Uterus (tissue), 4 donors: ENCODE measurements at places on chromosomes 12 and 14. TPM values are rescaled to one million over a fixed set of nuclear protein-coding genes. Genes with fewer than 3 reads are reported as not detected.

The DIO2 gene
- 1.8 TPM for total RNA-seq

The PTPRO gene
- 1.5 TPM for total RNA-seq

DNA sequence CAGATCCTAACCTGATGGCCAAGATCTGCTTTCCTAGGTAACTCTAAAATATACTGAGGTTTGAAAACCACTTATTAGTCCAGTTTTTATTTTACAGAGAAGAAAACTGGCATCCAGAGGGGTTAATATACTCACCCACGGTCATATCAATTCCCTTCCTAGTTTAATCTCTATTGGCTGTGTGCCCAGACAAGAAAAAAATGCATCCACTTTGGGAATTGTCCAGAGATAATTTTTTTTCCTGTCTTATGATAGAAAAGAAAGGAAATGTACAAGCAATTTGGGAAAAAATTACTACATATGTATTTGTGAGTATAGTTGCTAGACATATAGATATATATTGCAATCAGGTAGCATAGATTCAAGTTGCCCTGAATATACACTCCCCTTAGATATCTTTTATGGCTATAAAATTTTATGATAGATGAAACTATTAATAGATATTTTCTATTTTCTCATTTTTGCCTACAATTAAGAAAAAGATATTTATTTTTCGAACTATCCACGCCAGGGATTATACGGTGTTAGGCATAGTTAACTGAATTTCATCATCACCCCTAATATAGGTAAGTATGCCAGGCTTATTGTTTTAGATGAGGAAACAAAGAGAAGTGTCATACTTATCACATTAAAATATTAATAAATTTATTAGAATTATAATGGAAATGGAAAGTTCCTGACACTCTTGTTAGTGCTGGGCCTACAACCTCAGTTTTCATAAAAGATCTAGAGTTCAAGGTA, 100.5 kb upstream of the SLC38A2 start:
- no peak for DNase-seq

- no peak for DNase-seq
Measured at GRCh38 chr12:110217996-110218674, 62.9 kb upstream of the ATP2A2 start.

- no peak for DNase-seq
Measured at GRCh38 chr14:77243853-77244252, 27.2 kb downstream of the NGB start.

- DNase-seq = no peak
Measured at GRCh38 chr12:112430929-112431328, 12.2 kb downstream of the PTPN11 start.

DNA sequence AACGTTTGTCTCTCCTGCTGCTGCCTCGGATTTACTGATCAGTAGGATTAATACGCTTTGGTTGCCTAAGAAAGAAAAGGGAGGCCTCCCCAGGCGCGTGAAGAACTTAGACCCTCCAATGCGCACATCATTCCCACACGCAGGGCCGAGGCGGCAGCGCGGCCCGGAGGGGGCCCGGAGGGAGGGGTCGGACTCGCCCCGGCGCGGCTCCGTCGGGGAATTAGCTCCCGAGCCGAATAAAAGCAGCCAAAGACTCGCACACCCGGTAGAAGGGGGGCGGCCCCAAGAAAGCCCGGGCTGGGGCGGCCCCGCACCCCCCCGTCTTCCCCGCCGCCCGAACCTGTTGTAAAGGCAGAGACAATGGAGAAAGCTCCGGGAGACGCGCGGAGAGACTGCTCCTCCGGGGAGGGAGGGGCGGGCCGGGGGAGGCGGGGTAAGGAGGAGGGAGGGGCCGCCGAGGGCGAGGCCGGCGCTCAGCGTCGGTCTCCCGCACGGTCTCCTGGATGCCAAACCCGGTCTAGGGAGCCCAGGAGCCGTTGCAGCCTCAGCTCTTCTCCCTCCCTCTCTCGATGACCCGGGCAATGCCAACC, at the start of gene NELL2:
NELL2 (minus strand) TSS at position 362 of the 590 bp plus-strand sequence. CDS start 446 bp downstream, outside the sequence.
- DNase-seq = no peak

DNA sequence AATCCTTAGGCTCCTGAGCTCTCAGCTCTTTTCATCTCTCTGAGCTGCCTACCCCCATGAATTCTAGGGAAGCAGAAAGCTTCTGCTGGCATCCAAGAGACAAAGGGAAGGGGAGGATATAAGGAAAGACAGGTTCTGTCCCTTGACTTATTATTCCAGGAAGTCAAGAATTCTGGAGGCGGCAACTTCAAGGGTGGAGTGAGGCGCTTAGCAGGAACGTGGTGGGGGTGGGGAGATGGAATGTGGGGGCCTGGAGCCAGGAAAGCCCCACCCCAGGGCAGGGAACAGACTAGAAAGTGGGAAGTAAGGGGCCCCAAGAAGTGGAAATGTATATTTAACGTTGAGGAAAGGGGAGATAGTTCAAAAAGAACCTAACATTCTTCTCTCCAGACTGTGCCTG, 1.4 kb downstream of the CALCOCO1 start:
- no peak for DNase-seq

The SMIM41 gene
- total RNA-seq = not detected

The BICD1 gene
- total RNA-seq = 40.6 TPM

The INTS13 gene
- 18.8 TPM for total RNA-seq

- DNase-seq = no peak
Measured at GRCh38 chr12:13941258-13942249, 39.8 kb downstream of the GRIN2B start.

The MTHFD1 gene
- total RNA-seq = 145 TPM

The FSCB gene
- 0.14 TPM for total RNA-seq

DNA sequence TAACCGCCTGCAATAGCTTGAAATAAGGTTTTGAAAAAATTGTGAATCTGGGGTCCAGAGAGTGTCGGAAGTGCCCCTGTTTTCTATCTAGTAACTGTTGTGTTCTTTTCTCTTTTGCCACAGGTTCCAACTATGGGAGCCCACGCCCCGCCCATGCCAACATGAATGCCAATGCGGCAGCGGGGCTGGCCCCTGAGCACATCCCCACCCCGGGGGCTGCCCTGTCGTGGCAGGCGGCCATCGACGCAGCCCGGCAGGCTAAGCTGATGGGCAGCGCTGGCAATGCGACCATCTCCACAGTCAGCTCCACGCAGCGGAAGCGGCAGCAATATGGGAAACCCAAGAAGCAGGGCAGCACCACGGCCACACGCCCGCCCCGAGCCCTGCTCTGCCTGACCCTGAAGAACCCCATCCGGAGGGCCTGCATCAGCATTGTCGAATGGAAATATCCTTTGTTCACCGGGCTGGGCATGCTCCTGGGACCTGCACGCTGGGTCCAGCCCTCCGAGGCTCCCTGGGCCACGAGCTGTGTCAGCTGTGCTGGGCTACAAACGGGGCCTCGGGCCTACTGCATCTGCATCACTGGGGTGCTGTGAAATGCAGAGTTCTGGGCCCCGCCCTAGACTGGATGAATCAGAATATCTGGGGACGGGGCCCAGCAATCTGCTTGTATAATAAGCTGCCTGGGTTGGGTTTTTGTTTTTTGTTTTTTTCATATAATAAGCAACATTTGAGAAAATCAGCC, 62.5 kb downstream of the CACNA1C start:
- no peak for DNase-seq

The SIVA1 gene
- total RNA-seq = 306 TPM

The AKAP3 gene
- total RNA-seq = 1.6 TPM

The SLC17A8 gene
- not detected for total RNA-seq

The AREL1 gene
- 2.1 TPM for total RNA-seq

The SP7 gene
- total RNA-seq = not detected

The PTGER2 gene
- total RNA-seq = 3.8 TPM

DNA sequence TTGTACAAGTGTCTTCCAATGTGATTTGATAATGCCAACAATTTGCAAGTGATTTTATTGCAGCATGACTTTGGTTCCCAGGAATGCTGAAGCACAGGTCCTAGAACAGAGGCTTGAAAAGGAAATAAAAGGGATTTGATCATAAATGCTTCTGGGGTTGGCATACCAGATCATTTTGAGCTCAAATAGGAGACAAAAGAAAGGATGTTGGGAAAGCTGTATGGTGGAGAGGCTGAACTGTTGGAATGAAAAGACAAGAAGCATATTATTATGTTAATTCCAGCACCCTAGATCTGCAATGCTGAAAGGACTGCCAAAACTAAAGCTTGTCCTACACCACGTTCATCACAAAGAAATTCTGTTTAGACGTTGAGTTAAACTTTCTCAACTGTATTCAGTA, 143.1 kb downstream of the BICD1 start:
- no peak for DNase-seq

The OTX2 gene
- total RNA-seq = not detected

The KRT2 gene
- total RNA-seq = not detected

The TSHR gene
- 0.73 TPM for total RNA-seq

The RASSF3 gene
- total RNA-seq = 28.5 TPM

DNA sequence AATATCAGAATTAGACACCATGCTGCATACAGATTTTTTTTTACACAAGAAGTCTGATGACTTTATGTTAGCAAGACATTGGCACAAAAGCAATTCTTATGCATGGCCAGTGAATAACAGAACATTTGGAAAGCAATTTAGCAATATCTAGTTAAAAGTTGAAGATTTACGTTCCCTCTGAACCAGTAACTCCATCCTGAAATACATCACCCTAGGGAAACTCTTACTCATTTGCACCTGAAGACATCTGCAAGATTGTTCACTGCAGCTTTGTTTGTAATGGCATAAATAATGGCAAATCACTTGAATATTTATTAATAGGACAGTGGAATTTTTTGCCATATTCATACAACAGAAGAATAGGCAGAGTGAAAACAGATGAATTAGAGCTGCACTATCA, 670.0 kb upstream of the NOVA1 start:
- DNase-seq = no peak

The OR4E2 gene
- not detected for total RNA-seq

The CCDC175 gene
- total RNA-seq = not detected

DNA sequence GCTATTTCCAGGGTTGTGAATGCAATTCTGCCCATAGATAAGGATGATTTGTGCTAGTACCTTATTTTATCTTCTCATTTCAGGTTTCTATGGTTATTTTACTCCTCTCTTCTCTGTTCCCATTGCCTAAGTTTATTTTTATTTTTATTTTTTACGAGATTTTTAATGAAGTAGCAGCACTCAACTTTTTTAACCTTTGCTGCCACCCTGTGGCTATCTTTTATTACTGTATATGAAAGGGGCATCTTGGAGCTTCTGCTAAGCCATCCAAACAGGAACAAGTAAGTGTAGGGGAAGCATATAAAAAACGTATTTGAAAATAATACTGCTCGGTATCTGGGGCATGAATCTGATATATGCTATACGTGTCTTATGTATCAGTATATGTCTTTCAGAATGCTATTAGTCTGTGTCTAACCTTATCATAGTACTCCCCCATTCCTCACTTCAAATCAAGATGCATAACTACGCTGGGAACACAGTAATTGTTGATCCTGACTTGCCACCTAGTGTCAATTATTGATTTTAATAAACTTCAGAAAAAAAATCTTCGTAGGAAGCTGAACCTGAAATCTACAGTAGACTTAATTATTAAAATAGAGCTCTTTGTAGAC, 60.3 kb downstream of the KLRG1 start:
- no peak for DNase-seq

DNA sequence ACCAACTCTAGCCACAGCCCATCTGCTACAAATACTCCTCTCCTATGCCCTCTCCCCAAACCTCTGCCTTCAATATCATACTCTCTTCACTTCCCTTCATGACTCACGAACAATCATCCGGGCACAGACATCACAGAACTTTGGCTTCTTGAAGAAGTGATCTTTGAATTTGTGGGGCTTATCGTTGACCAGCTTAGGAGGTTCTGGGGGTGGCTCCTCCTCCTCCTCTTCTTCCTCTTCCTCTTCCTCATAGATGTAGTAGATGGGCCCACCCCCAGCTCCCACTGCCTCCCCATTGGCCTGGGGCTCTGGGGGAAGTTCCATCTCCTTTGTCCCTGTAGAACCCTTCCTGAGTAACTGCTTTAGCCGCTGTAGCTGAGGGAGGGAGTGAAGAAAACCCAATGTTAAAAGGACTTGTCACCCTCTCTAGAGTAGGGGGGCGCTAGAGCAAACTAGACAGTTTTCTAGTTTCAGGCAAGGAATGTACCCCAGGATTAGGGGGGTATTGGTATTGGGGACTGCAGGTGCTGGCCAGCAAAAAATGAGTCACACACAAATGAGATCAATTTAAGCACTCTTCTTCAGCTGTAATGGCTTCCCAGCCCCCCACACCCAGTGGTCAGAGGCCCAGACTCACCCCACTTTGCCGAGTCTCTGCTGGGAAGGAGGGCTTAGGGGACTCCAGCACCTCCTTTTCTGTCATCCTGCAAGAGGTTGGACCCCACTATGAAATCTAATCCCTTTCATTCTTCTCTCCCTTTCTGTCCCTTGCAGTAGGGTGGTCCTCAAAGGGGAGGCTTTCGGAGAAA, 1.8 kb downstream of the STAC3 start:
- DNase-seq = no peak

DNA sequence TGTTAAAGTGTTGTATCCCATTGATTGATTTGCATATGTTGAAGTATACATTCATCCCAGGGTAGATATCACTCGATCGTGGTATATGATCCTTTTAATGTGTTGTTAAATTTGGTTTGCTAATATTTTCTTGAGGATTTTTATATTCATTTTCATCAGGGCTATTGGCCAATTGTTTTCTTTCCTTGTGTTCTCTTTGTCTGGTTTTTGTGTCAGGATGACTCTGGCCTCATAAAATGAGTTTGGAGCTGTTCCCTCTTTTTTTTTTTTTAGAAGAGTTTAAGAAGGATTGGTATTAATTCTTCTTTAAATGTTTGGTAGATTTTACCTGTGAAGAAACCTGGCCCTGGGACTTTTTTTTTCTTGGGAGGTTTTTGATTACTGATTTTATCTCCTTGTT, 303.5 kb upstream of the RTL1 start:
- DNase-seq = no peak

The MMP17 gene
- total RNA-seq = 6.3 TPM

The MDGA2 gene
- total RNA-seq = not detected

- DNase-seq = peak; percentile 80
Measured at GRCh38 chr12:92745856-92746550, 43.2 kb downstream of the PLEKHG7 start.

The RTN1 gene
- total RNA-seq = 14.4 TPM

DNA sequence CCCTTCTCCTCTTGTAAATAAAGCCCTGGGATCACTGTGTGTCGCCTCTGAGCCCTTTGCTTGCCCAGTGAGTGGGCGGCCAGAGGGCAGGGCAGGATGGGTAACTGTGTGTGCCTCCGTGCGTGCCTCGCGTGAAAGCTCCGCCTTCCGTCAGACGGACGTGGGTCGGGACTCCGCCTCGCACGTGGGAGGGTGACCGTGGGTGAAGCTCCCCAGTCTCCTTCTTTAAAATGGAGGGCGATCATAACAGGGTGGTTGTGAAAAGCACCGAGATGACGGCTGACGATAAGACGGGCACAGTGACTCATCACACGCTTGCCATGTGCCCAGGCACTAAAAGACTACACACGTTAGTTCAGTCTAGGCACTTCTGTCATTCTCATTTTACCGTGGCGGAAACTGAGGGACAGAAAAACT, 9.2 kb downstream of the PHB2 start:
- peak; percentile 84 for DNase-seq

DNA sequence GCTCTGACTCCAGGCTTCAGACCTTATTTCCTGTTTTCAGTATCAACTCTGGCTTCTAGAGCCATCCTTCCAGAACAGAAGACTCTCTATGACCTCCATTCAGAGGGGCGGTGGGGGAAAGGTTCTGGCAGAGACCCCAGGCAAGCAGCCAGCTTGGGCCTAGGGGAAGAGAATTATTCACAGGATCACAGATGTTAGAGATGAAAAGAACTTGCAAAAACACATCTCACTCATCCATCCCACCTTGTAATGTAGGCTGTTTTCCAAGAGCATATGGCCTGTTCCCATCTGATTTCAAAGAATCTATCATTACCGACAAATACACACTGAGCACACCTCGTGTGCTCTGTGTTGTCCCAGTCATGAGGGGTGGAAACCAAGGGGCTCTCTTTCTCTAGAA, 131.9 kb downstream of the GRIN2B start:
- DNase-seq = no peak

The NPFF gene
- total RNA-seq = not detected
